ENCODE measurements at places on chromosomes 7 and 10.

- no peak for DNase-seq
Measured at GRCh38 chr10:60908031-60908430, 36.0 kb downstream of the RHOBTB1 start.

DNA sequence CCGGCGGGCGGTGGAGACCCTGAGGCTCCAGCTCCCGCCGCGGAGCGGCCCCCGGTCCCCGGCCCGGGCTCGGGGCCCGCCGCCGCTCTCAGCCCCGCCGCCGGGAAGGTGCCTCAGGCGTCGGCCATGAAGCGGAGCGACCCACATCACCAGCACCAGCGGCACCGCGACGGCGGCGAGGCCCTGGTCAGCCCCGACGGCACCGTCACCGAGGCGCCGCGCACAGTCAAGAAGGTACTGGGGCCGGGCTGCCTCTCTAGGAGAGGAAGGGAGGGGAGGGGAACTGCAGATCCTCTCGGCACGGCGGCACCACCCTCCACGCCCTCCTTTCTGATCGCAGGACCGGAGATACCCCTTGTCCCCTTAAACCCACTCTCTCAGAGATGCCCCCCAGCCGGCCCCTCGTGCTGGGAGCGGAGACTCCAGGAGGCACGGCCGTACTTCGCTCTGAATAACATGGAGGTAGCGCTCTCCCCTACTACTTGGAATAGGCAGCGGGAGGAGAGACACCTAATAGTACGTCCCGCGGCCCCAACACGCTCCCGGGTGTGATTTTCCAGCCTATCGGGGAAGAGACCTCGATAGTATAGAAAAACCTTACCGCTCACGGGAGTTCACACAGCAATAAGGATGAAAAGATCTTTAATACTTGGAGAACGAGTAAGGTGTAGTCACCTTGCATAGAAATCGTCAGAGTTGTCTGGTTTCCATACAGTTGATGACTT is 538 bp downstream of the AHCYL2 start:
- peak; percentile 25 for DNase-seq

- DNase-seq: no peak
Measured at GRCh38 chr10:132362151-132362611, 30.2 kb downstream of the LRRC27 start.

- DNase-seq: no peak
Measured at GRCh38 chr7:44617225-44617890, 10.9 kb downstream of the OGDH start.

GRCh38 chr10:74775099-74775498 is 51.3 kb upstream of the KAT6B start:
- no peak for DNase-seq

DNA sequence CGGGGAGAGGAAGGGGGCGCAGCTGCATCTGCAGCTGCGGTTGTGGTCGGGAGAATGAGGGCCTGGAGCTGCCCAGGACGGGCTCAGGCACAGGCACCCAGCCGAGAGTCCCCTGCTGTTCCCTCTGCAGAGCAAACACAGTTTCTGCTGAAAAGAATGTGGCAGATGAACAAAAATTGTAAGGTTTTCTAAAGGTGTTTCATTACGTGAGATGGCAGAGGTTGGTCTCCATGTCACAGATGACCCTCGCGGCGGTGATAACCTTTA is 456.2 kb downstream of the DNAJB6 start:
- no peak for DNase-seq

DNA sequence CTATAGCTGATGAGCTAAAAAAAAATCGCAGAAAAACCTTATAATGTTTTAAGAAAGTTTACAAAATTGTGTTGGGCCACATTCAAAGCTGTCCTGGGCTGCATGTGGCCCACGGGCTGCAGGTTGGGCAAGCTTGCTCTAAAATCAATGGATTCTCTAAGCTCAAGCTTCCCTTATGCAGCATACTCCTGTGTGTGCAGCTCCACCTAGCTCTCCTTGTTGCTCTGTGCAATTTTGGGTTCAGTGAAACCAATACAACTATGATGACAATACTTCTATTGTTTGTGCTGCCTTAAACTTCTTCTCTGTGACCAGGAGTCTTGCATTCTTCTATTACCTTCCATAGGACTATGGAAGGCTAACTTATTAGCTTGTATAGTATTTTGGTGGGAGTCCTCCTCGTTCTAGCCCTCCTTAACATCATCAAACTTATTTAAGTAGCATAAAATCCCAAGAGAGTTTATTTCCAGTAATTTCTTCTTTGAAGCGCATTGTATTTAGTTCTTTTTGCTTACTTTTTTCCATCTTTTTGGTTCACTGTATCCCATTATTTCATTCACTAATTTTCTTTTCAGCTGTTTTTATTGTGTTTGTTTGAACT is 170.9 kb upstream of the SMIM30 start:
- no peak for DNase-seq

DNA sequence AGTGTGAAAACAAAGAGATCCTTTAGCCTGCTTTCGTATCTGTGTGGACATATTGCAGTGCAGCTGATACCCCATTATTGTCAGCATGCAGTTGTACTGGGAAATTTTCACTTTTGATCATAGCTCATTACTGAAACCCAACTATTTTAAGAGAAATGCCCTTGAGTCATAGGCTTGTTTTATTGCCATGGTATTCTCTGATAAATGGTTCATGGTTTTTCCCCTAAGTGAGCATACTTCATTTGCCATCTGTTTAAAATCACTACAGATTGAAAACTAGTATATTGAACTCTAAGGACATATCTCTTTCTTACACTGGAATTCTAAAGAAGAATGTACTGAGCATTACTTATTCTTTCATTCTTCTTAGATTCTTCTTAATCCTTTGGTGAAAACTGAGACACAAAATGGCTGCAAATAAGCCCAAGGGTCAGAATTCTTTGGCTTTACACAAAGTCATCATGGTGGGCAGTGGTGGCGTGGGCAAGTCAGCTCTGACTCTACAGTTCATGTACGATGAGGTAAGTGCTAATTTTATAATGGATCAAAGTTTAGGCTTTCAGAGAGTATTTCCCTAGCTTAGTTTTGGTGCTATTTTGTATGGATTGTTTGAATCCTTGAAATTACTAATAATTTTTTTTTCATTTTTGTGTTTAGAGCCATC is 63.0 kb downstream of the RALA start:
- DNase-seq: no peak

DNA sequence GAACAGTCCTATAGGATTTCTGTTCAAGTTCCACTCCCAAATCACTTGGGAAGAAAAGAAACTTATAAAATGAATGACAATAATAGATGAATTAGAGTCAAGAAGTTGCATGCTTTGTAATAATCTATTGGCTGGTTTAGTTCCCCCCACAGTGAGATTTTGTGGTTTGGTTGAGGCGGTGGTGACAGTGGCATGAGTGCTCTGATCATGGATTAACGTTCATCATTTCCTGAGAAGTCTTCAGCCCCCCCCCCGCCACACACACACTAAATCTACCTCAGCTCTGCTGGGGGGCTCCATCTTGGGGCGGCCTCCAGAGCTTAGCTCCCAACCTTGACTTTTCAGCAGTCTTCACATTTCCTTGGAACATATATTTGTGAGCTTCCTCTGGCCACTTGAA is 121.7 kb downstream of the ABCA13 start:
- DNase-seq: no peak

DNA sequence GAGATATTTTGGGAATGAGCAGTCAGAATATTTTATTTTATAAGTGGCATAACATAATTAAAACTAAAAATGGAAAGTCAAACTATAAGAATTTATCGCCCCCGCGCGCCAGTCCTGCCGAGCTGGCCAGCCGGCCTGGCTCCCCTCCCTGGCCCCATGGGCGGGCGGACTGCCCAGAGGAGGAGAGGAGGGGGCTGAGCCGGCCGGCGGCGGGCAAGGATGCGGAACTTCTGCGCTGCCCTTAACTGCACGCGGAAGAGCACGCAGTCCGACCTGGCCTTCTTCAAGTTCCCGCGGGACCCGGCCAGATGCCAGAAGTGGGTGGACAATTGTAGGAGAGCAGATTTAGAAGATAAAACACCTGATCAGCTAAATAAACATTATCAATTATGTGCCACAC is 96.8 kb downstream of the DKK1 start:
- DNase-seq: no peak

GRCh38 chr7:77697535-77697831 is 1.2 kb downstream of the RSBN1L start:
- DNase-seq: no peak

DNA sequence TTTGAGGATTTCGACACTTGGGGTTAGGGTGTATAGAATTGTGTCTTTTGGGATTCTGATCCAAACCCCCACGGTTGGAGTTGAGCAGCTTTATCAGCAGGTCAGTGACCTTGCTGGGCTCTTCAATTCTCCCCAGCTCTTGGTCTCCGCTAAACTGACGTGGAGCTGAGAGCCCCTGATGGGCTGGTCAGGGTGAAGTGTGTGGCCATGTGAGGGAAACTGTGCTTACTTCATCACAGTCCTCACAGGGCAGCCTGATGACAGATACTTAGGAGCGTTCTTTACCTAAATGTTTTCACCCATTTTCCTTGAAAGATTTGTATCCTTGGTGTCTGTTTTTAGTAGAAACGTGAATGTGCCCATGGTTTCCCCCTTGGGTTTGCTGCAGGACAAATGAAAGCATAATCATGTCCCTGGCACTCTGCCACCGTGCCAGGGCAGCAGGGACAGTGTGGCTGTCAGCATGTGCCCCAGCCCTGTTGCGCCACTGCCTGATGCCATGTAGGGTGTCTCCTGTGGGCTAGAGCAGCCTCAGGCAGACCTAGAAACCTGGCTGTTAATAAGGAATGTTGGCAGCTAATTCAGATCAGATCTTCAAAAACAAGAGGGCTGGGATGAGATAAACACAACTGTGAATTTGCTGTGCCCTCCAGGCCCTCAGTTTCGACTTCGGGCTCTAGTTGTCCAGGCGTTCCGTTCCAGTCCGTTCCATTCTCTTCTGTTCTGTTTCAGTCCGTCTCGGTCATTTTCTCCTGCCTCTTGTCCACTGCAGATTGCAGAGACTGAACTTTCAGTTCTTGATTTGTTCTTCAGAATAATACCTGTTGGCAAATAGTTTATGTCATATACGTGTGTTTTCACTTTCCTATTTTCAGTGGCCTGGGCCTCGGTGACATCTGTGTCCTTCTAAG is 96.8 kb downstream of the TRRAP start:
- no peak for DNase-seq

DNA sequence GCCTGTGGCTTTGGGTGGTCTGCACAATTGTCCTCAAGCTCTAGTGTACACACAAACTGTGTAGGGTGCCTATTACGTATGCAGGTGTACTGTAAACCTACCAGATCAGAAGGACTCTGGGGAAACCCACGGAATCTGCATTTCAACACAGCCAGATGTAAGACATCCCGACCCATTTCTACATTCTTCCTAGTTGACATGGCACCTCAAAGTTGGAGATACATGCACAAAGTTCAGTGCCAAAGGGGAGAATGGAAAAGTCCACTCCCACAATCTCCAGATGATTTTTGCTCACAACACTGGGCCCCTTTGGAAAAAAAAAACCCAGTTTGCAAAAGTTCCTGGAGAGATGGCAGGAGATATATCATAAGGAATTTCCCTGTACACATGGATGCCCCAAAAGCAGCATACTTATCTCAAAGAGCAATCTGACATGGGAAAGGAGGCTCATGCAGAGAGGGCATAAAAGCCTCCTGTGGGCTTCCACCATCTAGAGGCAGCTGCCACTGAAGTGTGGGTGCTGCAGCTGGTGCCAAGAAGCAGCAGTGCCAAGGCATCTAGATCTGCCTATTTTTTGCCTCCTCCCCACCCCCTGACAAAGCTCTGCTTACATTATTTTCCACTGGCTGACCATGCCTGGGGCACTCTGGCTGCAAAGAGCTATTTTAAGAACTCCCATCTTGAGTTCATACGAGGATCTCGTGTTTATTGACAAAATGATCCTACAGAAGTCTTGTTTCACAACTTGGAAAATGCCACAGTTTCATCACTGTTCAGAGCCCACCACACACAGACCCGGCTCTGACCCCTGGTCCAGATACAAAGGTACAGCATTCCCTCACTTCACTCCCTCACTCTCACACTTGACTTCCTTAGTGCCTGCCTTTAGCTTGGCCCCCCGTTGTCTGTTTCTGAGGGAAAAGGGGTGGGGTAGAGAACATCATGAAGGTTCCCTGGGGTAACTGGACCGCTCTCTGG is 12.9 kb downstream of the TECTB start:
- DNase-seq: no peak

- no peak for DNase-seq
Measured at GRCh38 chr10:119029613-119030420, at the start of gene NANOS1. Gene NANOS1 (plus strand): TSS chr10:119029714. CDS start chr10:119029802, 88 bp downstream.

GRCh38 chr7:121012170-121012874 is 23.8 kb downstream of the CPED1 start:
- no peak for DNase-seq

DNA sequence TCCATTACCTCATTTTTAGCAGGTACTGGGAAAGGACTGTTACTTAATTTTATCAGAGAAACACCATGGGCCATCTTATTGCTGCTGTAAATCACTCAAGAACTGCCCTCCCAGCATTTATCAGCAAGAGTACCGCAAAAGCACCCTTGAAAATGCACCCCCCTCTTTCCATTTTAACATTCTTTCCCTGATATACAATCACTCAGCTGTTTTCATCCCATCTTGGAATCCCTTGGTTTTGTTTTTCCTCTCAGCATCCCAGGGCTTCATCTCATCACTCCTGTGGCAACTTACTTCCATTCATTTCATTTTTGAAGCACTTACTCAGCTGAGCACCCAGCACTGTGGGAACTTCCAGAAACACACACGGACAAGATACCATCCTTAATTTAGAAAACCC is 36.5 kb downstream of the RAPGEF5 start:
- no peak for DNase-seq

All from activated CD8-positive, alpha-beta memory T cell treated with anti-CD3 and anti-CD28 coated beads for 1 hour (primary cell).